Hematopoietic multipotent progenitor cell treated with erythropoietin and hydrocortisone succinate and interleukin-3 and kit ligand, for 8 days (in vitro differentiated cells): ENCODE measurements at places on chromosomes 2 and 18.

GRCh38 chr2:101410114-101410513, 22.8 kb upstream of the CREG2 start:
- DNase-seq, result no peak

GRCh38 chr2:5467178-5467905, 224.8 kb upstream of the SOX11 start:
- no peak for DNase-seq

GRCh38 chr2:138036522-138036921, 72.2 kb downstream of the HNMT start:
- DNase-seq, result no peak

- DNase-seq, result no peak
Observed at GRCh38 chr2:86292571-86293515, 44.6 kb downstream of the REEP1 start.

- DNase-seq, result no peak
Observed at GRCh38 chr2:137828624-137829023, 135.6 kb upstream of the HNMT start.

DNA sequence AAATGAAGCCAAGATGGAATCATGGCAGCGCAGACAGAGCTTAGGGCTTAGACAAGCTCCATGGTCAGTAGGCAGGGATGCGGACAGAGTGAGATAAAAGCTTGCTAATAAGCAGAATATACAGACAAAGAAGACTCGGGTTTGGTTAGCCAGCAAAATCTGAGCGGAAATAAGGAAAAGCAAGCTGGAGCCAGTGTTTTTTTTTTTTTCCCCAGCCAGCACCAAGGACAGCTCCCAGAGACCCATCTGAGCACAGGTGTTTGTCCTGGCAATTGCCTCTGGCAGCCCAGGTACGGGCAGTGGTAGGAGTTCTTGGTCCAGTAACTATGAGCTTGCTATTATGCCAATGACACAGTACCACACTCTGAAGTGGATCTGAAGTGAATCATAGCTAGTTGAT, 187.6 kb downstream of the ADCYAP1 start:
- DNase-seq, result no peak

- DNase-seq, result no peak
Observed at GRCh38 chr2:126732682-126733245, 76.8 kb downstream of the GYPC start.

DNA sequence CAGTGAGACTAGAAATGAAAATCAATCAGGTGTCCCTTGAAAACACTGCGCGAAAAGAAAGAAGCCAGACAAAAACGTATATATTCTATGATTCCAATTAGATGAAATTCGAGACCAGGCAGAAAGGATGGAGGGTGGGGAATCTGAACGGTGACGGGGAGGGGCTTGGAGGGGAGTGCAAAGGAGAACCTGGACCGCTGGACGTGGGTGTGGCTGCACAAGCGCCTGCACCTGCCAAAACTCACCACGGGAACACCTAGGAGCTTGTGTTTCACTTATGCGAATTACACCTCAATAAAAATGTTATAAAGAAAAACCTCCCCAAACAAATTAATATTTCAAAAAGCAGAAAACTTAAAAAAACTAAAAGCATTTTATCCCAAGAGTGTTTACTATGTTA, 21.9 kb downstream of the THAP4 start:
- DNase-seq, result no peak

DNA sequence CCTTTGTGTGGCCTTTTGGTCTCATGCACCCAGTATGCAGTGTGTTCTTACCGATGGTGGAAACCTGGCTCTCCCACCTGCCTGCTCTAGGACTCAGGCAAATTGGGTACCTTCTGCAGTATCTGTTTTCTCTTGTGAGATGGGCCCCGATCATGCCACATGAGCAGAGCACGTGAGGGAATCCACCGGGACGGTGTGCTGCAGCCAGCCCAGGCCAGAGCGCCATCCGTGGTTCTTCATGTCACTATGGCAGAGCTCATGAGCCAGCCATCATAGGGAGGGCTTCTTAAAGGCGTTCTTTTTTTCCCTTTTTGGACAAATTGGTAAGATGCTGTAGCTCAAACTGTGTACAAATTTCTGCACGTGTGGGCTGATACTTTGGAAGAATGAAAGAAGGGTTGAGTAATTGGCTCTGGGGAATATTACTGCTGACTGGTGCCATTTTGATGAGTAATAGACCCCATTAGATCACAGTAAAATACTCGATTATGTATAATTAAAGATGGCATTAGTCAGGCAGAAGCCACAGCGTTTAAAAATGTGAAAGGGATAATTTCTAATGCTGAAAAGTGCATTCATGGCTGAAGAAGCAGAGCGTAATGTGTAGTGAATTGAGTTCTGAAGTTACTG, 19.2 kb downstream of the SH3RF3 start:
- no peak for DNase-seq

GRCh38 chr2:45777996-45778719, 126.7 kb downstream of the PRKCE start:
- DNase-seq, result no peak

DNA sequence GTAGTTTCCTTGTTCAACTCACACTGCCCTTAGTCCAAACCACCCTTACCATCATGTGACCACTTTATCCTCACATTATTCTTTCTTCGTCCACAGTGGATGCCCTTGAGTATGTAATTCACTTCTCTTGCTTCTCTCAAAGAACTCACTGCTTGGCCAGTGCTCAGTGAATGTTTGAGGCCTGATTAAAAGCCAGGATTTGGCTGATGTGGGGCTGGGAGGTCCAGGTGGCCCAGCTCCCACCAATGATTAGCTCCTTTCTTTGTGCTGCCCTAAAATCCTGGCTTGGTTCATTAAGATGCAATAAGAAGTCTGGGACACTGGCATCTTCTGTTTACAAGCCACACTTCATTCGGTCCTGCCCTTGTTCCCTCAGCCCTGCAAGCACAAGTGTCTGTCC, 97.8 kb upstream of the CELF4 start:
- no peak for DNase-seq

DNA sequence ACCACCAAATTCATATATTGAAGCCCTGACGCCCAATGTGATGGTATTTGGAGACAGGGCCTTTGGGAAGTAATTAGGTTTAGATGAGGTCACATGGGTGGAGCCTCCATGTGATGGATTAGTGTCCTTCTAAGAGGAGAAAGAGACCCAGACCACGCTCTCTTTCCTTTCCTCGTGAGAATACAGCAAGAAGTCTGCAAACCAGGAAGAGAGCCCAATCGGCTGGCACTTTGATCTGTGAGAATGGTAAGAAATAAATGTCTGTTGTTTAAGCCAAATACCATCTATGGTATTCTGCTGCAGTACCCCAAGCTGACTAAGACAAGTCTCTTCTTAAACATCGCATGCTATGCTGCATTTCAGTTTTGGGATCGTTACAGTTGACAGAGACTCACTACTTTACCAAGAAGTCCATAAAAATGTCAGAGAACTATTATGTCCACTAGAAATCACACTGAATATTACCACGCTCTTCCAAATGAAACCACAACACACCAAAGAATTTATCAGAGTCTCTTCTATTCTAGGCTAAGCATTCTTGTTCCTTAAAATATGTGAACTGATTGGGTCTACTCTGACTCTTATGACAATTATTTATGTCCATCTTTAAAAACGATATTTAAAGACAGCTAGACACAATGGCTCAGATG, 48.5 kb downstream of the LPIN2 start:
- DNase-seq, result no peak

DNA sequence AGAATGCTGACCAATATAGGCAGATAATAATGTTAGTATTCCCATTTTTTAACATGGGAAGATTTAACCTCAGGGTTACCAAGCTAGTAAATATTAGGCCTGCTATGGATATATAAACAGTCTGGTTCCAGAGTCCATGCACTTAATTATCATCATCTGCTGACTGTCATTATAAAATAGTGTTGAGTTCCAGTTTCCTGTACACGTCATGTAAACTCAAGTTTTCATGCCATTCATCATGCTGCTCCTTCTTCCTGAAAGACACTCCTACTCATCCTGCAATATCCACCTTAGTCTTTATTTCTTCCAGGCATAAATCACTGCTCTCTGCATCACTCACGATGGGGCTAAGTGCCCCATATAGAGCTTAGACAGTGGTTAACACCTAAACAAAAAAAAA, 420.8 kb upstream of the SPHKAP start:
- DNase-seq, result no peak

DNA sequence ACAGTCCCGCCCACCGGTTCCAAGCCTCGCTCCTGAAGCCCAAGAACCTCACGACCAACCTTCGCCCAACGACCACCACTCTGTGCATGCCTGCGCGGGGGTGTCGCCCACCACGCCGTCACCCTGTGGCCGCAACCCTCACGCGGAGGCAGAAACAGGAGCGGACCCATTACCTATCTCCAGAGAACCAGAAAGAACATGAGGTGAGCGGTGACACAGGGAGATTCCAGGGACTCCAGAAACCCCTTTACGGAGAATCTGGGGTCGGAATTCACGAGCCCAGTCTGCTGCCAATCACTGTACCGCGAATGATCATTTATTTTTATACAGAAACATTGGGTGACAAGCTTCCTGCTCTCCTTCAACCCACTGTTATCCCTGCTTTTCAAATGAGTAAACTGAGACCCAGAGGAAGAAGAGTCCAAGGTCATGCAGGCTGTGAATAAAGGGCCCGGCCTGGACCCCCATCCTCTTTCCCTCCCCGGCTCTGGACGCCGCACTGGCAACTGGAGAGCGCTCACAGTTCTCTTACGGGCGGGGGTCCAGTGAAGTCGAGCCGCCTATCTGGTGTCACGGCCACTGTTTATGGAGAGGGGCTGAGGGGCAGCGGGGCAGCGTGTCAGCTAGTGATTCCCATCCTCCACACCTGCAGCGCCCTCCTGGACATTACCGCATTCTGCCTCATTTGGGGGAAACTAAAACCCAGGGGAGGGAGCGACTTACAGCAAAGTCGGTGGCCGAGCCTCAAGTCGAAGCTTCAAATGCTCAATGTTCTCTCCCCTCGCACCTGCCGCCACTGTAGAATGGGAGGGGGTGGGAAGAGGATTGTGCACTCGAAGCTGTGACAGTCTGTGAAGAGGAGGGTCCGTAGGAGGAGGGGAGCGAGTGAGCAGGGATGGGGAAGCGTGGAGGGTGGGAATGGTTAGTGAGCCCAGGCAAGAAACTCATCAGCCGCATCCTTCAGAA, 723 bp upstream of the SLC30A3 start:
- DNase-seq, result no peak

DNA sequence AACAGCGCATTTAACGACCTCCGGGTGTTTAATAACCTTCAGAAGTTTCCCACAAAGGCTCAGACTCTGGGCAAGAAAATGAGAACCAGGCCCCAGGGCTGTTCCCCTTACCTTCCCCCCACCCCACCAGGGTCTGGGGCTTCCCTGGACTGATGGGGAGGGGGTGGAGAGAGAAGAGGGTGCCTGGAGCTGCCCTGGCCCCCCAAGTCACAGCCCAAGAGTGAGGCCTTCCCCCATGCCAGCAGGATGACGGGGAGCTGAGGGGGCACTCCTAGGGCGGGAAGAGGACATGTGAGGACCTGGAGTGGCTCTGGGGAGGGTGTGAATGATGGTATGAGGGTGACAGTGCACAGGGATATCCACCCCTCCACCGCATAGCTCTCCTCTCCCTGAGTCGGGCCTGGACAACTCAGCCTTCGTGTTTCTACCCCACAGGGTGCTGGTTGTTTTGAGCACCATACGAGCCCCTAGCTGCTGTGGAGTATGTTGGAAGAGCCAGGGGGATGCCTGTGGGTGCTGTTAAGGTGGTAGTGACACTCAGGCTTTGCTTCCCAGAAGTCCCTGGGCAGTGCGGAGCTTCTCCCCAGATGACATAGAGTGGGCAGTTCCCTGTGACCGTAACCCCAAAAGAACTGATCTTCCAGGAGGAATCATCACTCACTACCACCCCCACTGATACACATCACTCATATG, 3.9 kb downstream of the PKDCC start:
- DNase-seq, result no peak

DNA sequence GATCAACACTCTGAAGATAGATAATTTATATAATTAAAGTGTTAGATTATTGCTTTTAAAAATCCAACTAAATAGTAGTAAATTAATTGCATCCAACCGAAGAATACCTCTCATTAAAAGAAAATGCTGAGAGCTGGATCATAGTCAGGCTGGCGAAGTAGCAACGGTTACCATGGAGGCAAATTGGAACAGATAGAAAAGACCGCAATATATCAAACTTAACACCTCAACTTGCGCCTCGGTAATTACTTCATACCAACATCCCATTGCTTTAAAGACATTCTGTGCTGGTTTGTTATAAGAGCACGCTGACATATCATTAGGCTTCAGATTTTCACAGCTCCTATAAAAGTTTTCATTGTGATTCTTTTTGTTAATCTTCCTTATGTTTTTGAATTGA, 183.8 kb upstream of the ZC3H15 start:
- no peak for DNase-seq

GRCh38 chr18:39033312-39033711, 1467.7 kb upstream of the CELF4 start:
- no peak for DNase-seq

- DNase-seq, result no peak
Observed at GRCh38 chr2:47838249-47838648, 55.3 kb downstream of the MSH6 start.

DNA sequence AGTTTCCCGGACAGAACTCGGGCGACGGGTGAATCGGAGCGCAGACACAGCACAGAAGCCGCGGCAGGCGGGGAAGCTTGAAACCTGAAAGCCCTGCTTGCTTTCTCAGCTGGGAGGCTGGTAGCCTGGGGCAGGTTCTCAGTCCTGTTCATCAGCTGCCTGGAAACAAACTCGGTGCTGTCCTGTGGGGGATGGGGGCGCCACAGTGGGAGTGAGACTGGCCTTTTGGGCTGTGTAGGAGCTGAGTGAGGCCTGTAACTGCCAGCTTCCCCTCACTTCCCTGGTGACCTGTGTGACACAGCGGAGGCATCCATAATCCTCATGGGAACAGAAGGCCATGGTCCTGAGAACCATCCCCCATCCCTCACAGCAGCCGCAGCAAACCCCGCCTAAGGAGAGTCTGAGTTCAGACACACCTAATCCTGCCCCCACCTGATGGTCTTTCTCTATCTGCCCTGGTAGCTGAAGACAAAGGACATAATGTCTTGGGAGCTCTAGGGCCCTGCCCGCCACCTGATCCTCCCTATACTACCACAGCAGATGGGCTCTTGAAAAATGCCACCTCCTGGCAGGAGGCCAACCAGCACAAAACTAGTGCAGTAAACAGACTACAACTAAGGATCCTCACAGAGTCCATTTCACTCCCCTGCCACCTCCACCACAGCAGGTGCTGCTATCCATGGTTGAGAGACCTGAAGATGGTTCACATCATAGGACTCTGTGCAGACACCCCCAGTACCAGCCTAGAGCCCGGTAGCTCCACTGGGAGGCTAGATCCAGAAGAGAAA, 52.7 kb upstream of the LDLRAD4 start:
- DNase-seq, result peak; percentile 9

GRCh38 chr2:74646834-74647482, 1.2 kb downstream of the M1AP start:
- DNase-seq, result no peak

- DNase-seq, result no peak
Observed at GRCh38 chr2:170681311-170681710, 33.8 kb upstream of the SP5 start.

- no peak for DNase-seq
Observed at GRCh38 chr2:108971661-108972566, 17.1 kb downstream of the EDAR start.

- no peak for DNase-seq
Observed at GRCh38 chr18:54607213-54608027, 16.4 kb downstream of the DYNAP start.
